ENCODE measurements at places on chromosomes 6 and 20.

DNA sequence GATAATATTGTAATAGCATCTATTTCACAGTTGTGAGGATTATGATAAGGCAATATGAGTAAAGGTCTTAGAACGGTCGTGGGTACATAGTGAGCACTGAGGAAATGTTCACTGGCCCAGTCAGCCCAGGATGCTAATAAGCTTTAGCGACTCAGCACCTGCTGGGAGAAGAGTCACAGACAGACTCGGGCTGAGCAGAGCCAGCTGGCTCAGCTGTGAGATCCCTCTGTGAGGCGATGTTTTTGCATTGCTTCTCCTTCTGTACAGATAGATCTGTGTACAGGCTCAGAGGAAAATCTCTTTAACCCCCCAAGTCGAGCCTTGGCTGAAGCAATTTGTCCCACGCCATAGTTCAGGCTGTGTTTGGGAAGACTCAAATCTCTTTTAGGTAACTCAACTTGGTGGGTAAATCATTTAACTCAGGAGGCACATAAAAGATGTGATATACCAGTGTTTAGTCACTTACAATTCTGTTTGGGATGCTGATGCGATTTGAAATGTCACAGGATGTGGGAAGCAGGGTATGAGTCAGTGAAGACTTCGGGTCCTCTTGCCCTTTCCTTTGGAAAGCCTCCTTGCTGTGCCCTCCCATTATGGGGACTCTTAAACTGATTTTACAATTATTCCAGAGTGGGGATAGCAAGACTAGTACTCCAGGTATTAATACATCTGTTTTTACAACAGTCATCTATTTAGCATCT is 53.1 kb downstream of the PHACTR1 start:
- DNase-seq, result peak; percentile 20

DNA sequence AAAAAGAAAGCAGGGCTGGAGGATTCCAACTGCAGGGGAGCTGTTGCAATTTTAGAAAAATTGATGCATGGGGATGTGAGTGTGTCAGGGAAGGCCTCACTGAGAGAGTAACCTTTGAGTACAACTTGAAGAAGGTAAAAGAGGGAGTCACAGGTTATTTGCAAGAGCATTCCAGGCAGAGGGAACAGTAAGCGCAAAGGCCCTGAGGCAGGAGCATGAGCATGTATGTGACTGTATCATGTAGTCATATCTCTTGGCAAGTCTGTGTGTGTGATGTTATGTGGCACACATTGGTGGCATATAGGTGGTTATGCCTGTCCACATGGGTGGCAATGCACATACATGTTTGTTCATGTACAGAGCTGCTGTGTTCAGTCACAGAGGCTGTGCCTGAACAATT is 71.2 kb upstream of the ZNFX1 start:
- no peak for DNase-seq

DNA sequence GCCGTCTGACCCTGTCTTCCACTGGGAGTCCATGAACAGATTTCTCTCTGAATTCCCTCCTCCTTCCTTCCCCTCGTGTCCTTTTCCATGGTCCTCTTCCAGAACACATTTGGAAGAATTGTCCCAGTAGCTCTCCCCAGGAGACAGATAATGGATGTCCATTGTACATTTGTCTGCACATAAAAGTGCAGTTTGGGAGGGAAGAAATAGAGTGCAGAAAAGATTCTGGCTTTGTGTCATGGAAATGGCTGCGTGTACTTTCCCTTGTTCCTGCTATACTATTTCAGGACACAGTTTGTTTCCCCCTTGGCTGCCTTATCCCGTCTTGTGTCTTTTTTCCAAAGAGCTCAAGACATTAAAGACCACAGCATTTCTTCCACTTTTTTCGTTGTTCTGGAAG is 127.6 kb downstream of the SYNDIG1 start:
- DNase-seq, result no peak

DNA sequence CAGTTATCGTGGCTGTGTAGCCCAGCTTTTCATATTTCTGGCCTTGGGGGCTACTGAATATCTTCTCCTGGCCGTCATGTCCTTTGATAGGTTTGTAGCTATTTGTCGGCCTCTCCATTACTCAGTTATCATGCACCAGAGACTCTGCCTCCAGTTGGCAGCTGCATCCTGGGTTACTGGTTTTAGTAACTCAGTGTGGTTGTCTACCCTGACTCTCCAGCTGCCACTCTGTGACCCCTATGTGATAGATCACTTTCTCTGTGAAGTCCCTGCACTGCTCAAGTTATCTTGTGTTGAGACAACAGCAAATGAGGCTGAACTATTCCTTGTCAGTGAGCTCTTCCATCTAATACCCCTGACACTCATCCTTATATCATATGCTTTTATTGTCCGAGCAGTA is 475 bp downstream of the OR2B6 start:
- DNase-seq, result no peak

- no peak for DNase-seq
Measured at GRCh38 chr6:50655848-50656453, 57.4 kb upstream of the TFAP2D start.

GRCh38 chr6:150252714-150253444 is 110.0 kb downstream of the PPP1R14C start:
- no peak for DNase-seq

DNA sequence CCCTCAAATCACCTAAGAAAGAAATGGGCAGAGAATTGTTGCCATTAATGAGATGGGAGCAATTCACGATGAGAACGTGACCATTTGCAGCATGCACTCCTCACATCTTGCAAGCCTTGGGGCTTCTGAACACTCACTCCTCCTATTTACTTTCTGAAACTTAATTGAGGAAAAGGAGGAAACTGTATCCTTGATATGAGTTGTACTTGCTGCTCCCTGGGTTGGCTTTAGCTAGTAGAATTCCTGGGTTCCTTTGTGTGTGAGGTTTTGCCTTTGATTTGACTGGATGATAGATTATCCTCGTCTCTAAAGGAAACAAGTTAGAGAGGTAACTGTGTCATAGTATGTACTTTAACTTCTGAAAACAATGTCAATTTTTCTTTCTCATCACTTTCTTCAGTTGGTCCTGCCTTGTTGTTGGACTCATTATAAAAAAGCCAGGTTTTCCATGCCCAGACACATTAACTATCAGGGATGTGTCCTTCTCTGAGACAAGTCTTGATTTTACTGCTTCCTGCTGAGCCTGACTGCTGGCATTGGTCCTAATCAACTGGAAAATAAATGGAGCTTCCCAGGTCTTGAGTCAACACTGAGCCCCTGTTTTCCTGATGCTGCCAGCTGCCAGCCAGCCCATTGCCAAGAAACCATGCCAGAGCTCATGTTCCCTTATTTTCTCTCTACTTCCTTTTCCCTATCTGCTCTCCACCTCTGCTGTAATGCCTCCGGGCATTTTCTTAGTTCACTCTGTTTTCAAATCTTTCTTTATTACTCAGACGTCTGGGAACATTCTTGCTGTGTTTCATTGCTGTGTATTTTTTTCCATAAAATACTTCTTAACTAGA is 6.0 kb upstream of the MRAP2 start:
- no peak for DNase-seq

DNA sequence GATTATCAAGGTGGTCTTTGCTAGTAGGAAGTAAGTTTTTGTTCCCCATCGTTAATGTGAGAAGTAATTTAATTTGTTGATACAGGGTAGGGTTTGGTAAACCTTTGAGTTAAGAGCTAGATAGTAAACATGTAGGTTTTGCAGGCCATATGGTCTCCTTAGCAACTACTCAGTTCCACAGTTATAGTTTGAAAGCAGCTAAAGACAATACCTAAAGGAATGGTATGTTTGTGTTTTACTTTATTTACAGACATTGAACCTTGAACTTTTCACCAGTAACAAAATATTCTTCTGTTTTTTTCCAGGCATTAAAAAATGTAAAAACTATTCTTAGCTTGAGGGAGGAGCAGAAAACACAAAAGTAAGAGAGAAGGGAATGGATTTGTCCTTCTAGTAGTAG is 1.7 kb downstream of the CAP2 start:
- no peak for DNase-seq

- DNase-seq, result no peak
Measured at GRCh38 chr6:8738951-8739350, 303.6 kb upstream of the SLC35B3 start.

DNA sequence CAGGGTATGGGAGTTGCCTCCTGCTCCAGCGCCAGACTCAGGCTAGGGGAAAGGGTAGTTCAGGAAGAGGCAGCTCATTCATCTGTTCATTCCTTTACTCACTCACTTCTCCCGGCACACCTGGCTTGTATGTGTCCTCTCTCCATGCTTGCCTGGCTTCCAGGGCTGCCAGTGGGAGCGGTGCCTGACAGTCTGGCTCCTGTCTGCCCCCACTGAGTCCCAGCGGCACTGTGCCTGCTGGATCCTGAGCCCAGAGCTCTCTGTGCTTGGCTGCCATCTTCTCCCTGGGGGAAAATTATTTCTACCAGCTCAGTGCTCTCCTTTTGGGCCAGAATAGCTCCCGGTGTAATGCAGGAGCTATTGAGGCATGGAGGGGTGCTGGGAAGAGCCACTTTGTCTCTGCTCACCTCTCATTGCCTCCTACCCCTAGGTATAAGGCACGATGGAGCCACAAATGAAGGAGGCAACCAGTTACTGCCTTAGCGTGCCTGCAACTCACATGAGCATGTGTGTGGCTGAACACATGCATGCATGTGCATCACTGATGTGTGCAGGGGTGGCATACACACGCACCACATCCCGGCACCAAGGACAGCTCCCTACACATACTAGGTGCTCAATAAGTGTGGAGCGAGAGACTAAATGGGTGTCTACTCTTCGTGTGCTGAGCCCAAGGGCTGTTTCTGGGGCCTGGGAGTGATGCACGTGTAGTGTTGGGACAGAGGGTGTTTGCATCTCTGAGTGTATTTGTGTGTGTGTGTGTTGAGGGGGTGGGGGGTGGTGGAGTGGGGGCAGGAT is 46.6 kb downstream of the CDH22 start:
- DNase-seq, result peak; percentile 9

- DNase-seq, result no peak
Measured at GRCh38 chr6:10381830-10382208, 33.1 kb downstream of the TFAP2A start.

GRCh38 chr6:30615219-30615957 is 1.7 kb downstream of the PPP1R10 start:
- DNase-seq, result peak; percentile 26

- DNase-seq, result peak; percentile 82
Measured at GRCh38 chr6:53794137-53794719, 577 bp upstream of the LRRC1 start.

DNA sequence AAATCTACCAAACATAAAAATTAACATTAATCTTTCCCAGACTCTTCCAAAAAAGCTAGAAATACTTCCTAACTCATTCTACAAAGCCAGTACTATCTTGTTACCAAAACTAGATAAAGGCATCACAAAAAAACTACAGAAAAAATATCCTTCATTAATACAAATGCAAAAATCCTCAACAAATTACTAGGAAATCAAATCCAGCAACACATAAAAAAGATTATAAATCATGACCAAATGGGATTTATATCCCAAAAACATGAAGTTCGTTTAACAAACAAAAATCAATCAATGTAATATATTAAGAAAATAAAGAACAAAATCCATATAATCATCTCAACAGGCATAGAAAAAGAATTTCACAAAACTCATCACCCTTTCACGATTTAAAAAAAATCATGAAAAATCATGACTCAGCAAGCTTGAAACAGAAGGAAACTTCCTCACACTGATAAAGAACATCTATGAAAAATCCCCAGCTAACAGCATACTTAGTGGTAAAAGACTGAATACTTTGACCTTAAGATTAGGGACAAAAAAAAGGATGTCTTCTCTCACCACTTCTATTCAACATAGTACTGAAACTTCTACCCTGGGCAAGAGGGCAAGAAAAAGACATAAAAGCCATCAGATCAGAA is 43.2 kb downstream of the RANBP9 start:
- no peak for DNase-seq

DNA sequence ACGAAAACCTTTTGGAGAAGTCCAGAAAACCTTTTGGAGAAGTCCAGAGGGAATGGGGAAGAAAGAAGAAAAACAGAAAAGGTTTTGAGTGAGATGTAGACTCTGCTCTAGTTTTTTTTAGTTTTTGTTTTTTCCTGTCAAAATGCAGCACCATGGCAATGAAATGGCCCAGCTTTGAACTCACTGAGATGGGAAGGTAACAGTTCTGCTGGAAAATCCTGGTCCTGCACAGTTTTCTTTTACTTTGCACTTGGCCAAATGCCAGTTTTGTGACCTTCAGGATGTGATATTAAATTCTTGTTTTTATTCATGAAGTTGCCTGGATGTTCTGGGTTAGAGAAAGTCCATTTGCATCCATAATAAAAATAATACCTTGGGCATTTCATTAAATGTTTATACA is 145.7 kb downstream of the CFAP61 start:
- no peak for DNase-seq

- no peak for DNase-seq
Measured at GRCh38 chr20:60255866-60256265, 297.6 kb downstream of the CDH26 start.

DNA sequence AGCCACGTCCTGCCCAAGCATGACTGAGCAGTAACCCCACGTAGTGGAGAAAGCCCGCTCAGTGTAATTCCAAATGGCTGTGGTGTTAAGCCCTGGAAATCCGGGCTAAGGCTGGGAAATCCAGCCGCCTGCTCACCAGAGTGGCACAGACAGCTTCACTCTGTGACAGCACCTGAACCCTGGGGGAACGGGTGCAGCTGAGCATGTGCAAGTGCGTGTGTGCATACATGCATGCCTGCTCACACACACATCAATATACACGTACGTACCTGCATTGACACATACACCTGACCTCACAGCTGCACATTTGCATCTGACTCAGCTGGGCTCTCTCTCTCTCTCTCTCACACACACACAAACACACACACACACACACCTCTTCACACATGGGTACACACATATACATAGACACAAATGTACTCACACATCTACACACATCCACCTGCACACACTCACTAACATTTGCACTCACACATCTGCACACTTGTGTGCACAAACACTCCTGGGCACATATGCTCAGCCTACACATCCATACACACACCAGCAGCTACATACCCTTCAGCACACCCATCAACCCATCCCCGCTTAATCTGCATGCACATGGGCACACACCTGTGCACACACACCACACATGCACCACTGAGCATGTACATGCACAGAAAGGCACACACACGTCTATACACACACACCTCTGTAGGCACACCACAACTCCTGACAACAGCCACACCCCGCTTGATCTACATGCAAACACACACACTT is 114.1 kb downstream of the GRM4 start:
- DNase-seq, result no peak

DNA sequence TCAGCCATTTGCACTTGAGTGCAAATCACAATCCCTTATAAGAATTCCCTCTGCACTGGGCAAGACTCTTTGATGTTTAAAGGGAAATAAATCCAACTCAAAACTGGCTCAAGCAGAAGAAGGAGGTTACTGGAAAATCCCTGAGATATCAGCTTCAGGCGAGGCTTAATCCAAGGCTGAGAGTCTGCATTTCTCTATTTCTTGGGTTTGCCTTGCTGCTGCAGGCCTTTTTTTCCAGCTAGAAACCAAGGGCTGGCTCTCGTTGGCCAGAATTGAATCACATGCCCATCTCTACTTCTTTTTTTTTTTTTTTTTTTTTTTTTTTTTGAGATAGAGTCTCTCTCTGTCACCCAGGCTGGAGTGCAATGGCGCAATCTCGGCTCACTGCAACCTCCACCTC is 11.7 kb downstream of the HCK start:
- DNase-seq, result no peak

Data from hippocampal formation (tissue), 2 donors.